Right forelimb (tissue), 1 donor: ENCODE measurements at places on chromosomes 2 and 18.

GRCh38 chr2:207008105-207008990 is 69.0 kb downstream of the CPO start:
- DNase-seq = no peak

DNA sequence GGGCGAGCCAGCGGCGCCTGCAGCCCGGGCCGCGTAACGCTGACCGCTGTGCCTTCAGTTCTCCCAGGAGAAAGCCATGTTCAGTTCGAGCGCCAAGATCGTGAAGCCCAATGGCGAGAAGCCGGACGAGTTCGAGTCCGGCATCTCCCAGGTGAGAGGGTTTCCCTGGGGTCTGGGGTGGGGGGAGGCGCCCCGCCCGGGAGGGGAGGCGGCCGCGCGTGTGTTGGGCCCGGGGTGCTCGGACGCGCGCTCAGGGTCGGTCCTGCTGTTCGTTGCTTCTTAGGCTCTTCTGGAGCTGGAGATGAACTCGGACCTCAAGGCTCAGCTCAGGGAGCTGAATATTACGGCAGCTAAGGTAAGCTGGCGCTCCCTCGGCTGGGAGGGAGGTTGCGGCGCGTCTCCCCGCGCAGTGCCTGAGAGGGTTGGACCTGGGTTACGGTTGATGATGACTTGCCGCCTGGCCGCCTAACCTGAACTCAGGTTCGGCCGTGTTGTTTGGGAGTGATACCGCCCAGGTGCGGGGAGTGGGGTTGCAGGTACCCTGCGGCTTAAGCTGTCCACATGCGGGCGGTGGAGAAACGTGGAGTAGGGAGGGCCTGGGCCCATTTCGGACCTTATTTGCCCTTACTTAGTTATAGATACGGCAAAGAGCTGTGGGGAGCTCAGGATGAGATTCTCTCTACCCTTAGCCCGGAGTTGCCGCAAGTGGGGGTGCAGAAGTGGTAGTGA is 638 bp downstream of the RPS7 start:
- DNase-seq = peak; percentile 52

- no peak for DNase-seq
Observed at GRCh38 chr2:131966256-131966655, 195.5 kb downstream of the ANKRD30BL start.

GRCh38 chr2:7071154-7071553 is 153.9 kb downstream of the RNF144A start:
- DNase-seq = no peak

- no peak for DNase-seq
Observed at GRCh38 chr2:98601532-98602132, 6.7 kb downstream of the COA5 start.

DNA sequence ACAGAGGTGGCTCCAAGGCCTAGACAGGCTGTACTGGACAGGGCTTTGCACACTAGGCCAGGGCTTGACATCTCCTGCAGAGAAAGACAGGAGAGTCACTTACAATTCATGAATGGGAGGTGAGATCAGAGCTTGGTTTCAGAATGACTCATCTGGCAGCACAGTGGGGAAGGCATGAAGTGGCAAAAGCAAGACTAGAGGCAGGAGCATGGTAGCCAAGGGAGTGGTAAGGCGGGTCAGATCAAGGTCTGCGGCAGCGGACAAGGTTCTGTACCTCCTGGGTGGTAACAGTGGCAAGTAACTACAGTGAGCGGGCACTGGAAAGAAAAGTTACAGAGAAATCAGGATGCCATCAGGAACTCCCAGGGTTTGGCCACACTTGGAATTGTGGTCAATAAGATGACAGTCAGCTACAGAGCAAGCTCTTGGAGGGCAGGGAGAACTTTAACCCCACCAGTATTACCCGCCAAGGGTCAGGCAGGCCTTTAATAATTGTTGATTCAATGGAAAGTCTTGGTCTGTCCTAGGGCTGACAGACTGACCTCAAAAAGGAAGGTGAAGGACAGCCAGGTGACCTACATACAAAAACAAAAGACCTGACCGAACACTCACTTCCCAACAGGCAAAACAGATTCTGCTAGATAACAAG is 5.7 kb downstream of the MCFD2 start:
- no peak for DNase-seq

GRCh38 chr2:145598434-145598833 is 1078.5 kb upstream of the ZEB2 start:
- no peak for DNase-seq

GRCh38 chr2:232973011-232973735 is 39.9 kb downstream of the NGEF start:
- DNase-seq = no peak

DNA sequence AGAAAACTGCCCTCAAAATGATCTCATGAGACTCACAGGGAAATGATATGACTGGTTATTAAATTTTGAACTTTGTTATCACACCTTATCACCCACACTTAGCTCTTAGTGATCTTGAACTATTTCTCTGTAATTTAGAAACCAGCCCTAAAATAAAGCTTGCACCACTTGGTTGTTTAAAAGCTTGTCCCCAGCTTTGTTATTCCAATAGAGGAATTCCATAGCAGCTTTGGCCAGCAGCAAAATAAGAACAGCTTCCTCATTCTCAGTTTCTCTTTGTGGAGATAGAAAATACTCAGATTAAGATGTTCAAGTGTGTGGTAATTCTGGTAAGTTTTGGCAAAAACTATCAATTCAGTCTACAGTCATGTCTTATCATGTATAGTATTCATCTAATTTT is 54.4 kb upstream of the CCDC68 start:
- no peak for DNase-seq

GRCh38 chr2:53452957-53453748 is 314.5 kb upstream of the CHAC2 start:
- DNase-seq = no peak

- no peak for DNase-seq
Observed at GRCh38 chr2:3307901-3308300, 69.7 kb downstream of the EIPR1 start.

- no peak for DNase-seq
Observed at GRCh38 chr2:211281430-211282073, 725.2 kb downstream of the CPS1 start.

DNA sequence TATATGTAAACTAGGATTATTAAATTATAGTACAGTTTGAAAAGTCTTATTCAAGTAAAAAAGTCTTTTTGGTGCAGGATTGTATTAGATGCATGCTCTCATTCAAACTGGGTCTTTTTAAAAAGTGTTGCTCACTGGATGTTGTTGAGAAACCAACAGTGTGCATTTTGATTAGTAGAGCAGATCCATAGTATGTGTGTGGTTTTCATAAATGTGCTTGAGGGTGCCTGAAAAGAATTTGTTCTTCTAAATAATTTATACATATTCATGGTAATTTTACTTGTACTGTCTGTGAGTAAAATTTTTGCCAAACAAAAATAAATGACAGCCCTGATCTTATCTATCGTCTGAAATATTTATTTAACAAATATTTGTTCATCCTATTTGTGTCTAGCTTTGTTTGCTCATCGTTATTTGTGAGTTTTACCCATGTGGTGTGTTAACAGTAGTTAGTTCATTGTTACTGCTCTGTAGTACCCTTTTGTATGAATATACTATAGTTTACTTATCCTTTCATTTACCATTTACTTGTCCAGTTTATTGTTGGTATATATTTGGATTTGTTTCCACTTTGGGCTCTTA is 50.4 kb downstream of the PTPN4 start:
- no peak for DNase-seq

GRCh38 chr18:12401881-12402280 is 5.8 kb upstream of the PRELID3A start:
- DNase-seq = no peak

DNA sequence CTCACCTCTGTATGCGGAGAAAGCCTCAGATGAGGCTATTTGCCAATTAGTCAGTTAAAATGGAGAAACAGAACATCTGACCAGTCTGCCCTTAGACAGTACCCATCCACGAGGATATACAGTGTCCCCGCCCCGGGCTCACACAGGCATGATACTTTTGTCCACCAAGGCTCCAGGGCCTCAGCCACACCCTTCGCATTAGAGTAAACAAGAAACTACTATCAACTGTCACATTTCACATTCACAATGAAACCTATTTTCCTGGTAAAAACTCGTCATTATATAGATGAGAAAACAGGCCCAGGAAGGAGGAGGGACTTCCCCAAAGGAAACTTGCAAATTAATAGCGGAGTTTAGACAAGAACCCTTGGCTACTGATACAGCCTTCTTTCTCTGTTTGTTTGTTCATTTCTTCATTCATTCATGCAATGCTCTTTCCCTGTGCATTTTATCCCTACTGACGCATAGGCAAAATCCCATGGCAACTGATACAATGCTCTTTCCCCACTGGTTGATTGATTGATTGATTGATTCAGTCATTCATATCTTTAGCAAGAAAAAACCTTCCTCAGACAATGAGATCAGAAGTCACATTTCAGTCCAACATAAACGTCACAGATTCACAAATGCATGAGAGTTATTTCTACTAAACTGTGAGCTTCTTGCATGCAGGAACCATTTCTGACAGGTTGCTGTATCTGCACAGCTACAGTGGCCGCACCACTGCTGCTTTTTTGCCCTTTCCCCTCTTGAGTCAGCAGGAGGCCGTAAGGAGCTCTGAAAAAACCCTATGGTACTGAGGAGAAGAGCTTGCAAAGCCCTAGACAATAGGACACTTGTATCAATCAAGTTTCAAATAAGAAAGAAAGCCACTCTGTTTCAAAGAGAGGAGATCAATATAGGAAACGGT is 777.1 kb downstream of the RNF144A start:
- DNase-seq = no peak

GRCh38 chr2:25982968-25983280 is 627 bp upstream of the KIF3C start:
- DNase-seq = no peak

DNA sequence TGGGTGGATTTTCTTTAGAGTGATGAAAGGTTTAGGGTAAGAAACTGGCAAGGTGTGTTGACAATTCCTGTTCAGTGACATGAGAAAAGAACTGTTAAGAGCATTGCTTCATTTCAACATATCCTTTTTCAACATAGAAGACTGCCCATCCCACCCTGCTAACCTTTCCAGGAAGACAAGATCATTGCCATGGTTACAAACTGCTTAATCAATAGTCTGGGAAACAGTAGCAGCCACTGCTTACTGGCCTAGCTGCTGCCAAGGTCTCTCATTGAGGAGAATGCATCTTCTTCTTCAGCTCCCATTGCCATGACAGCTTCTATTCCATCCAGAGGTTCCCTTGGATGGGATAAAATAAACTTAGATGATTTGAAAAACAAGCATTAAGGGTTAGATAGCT is 212.1 kb downstream of the LRRTM1 start:
- DNase-seq = no peak

DNA sequence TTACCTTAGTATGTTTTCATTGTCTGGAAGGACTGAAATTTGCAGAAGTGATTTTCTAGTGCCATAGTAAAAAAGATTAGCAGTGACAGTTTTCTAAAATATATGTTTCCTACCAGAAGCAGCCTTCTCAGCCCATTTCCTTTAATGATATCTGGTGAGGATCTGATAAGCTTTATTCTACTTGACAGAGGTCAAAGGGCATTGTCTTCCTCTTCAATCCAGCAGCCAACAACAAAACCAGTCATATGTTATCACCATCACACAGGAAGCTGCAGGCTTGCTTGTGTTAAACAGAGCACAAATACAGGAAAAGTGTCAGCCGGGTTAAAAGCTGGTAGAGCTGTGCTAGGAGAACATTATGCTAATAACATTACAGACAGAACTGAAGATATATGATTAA is 35.6 kb upstream of the ZSWIM2 start:
- no peak for DNase-seq

- DNase-seq = no peak
Observed at GRCh38 chr2:69770193-69770702, 28.3 kb downstream of the ANXA4 start.

DNA sequence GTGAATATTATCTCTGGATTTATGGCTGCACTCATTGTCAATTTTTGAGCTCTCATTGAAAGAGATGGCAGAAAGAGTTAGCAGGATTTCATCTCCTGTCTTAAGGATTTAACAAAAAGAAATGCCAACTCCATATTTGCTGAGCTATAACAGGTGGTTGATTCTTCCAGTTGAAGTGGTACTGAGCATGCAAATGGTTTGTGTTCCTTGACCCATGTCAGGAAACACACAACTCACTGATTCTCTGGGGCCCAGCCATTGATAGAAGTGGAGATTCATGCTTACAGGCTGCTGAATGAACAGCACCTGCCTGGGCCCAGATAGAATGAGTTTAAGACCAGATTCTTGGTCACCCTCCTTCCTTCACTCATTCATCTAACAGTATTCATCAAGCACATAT is 128.8 kb downstream of the CERS6 start:
- no peak for DNase-seq

DNA sequence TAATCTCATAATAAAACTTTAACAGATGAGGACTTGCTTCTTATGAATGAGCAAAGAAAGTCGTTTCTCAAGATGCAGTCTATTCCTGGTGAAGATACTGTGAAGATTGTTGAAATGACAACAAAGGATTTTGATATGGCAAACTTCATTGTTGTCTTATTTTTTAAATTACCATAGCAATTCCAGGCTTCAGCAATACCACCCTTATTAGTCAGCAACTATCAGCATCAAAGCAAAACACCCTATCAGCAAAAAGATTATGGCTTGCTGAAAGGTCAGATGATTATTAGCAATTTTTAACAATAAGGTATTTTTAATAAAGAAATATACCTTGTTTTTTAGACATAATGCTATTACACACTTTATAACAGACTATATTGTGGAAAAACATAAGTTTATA is 88.3 kb downstream of the COL5A2 start:
- DNase-seq = no peak

DNA sequence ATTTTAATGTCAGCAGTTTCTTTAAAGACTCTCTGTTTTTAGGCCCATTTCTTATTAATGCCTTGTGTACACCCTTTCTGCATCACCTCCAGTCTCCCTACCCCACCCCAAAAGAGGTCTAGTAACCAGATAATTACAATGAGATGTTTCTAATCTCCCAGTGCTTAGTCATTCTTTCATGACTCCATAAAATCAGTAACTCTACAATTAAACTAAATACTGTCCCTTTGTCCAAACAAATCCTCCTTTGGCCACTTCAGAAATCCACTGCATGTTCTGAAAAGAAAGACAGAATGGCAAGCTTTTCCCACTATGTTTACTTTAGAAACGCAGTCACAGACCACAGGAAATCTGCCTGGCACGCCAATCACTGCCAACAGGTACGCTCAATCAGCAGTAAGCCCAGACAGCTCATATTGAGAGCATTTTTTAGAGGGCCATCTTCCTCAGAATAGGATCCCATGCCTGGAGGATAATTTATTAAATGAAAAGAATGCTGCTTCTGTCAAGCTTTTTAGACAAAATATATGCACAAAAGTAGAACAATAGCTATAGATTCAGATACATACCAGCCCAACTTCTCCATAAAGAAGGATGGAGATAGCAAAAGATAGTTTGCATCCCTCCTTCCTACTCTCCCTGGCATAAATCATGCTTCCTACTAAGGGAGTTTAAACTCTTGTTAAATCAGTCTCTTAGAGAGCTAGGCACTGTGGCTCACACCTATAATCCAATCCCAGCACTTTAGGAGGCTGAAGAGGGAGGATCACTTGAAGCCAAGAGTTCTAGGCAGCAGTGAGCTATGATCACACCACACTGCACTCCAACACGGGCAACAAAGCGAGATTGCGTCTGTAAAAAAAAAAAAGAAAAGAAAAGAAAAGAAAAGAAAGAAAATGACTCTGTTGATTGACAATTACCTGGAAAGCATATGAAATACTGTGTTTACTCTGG is 14.6 kb downstream of the CLASP1 start:
- DNase-seq = no peak

GRCh38 chr2:142989273-142990204 is 112.1 kb downstream of the KYNU start:
- DNase-seq = no peak
